Germinal center (tissue), 1 donor: ENCODE measurements at places on chromosomes 7 and 10.

- no peak for DNase-seq
Measured at GRCh38 chr7:100122568-100122967, 3.1 kb downstream of the CNPY4 start.

DNA sequence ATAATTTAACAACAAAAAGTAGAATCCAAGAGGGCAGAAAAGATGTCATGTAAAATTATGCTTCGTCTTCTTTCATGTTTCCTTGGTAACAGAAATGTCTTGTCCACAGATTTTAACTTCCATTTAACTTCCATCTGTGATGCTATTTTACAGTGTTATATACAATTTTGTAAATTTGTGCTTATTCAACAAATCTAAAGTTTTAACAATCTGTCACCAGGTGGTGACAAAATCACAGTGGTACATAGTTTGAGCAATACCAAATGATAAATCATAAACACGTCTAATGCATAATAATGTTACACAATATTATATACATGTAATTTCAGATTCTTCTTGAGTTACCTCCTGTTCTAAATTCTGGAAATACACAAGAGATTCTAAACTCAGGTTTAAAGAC, 784.4 kb upstream of the CELF2 start:
- no peak for DNase-seq

DNA sequence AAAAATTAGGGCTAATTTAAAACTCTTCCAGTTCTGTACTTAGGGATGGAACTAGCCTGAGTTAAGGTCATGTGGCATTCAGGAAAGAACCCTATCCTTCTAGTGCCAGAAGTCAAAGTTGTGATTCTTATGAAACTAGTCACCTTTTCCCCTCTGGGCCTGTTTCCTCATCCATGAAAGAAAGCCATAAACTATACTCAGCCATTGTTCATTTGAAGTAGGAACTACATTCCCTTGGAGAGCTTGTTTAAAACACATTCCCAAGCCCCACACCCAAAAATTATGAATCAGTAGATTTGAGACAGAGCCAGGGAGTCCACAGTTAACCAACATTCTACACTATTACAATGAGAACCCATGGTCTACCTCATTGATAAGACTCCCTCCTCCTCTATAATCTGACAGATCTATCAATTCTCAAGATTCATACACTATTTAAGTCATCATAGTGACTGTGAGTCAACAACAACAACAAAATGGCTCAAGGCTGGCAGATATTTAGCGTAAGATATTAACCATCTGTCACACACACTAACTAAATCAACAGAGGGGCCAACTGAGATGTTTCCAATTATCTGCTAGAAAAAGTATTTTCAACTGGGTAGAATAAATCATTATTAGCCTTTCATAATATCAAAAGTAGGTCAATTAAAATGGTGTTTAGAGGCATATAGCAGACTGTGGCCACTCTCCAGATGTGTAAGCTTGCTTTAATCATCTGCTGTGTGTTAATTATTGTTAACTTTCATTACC, 102.3 kb downstream of the SLC25A13 start:
- no peak for DNase-seq

- no peak for DNase-seq
Measured at GRCh38 chr7:81441750-81442149, 328.1 kb downstream of the HGF start.

- no peak for DNase-seq
Measured at GRCh38 chr10:25047591-25048301, 31.3 kb downstream of the THNSL1 start.

- no peak for DNase-seq
Measured at GRCh38 chr10:98694014-98694413, 247.3 kb upstream of the HPS1 start.

- no peak for DNase-seq
Measured at GRCh38 chr7:133723044-133723443, 404.1 kb upstream of the LRGUK start.

DNA sequence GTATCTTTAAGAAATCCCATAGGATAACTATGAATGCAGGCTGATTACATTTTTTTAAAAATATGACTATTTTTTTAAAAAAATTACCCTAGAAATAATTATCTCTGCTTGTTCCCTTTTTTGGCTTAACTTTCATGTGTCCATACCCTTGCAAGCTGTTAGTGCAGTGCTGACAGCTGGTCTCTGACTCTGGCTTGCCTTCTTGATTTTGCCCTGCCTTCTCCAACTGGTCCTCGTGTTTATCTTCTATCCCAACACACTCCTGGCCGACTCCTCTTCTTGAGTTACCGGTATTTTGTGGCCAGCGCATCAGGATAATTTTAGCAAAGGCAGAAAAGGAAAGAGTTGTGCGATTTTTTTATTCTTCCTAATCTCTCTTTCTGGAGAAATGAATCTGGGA, 111.7 kb upstream of the STARD3NL start:
- no peak for DNase-seq

DNA sequence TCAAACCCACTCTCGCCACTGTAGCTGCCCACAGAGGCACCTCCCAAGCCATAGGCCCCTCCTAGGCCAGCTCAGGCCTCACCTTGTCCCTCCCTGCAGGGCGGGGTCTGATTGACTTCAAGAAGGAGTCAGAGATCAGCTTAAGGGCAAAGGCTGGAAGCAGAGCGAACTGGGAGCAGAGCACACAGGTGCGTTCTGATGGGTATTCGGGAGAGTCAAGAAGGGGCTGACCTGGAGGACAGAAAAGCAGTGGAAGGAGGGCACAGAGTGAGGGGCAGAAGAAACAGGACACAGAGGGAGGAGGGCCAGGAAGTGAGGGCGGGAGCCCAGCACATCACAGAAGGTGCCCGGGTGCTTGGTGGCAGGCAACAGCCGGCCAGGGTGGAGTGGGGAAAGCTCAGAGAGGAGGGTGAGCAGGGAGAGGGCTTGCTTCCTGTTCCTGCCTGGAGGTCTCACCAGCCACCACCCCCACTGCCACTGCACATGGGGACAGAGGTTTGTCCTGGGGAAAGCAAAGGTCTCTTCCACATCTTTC, at the start of gene AOC1:
Gene AOC1 (plus strand): TSS at position 147 of the 535 bp plus-strand sequence. CDS start 3,954 bp downstream, outside the sequence.
- DNase-seq, result no peak

DNA sequence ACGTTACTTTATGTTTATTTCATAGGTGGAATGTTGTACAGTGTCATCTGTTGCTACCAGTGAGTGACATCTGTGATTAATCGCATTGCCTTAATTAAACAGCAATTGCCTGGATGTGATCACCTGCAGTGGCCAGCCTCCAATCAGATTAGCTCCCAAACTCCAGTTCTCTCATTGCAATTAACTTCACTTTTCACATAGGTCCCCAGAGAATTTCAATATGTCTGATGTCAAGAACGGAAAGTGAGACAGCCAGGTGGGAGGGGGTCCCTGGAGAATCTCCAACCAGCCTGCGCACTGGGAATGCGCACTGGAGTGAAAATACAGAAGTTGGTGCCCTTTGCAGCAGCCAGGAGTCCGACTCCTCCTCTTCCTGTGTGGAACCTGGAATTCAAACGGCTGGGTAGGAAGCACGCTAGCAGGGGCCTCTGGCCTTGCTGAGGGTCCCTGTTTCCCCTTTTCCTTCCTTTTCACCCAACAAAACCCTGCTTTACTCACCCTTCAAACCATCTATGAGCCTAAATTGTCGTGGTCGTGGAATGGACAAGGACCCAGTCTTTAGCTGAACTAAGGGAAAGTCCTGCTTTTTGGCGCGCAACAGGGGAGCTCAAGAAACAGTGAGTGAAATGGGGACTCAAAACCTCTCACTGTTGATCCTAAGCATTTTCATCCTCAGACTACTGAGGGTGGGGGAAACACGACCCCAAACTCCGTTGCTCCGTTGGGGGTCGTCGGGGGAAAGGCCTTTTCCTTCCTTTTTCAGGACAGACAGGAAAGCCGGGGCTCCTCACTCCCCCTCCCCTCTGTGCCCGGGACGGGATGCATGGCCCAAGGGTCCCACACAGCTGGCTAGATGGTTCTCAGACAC, 1355.5 kb upstream of the LRRTM3 start:
- DNase-seq, result no peak

DNA sequence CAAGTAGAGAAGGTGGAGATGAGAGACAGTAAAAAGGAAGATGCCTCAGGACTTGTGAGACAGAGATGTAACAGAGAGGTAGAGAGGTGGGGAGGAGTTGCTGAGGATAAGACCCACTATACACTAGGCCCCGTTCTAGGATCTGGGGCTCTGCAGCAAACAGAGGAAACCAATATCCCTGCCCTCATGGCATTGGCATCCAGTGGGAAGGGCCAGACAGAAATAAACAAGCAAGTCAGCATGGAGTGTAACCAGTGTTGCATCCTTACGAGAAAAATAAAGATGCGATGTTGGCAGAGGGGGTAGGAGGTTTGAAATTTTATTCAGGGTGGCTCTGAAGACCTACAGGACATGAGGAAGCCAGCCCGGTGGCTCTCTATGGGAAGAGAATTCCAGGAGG, 22.0 kb upstream of the EEPD1 start:
- DNase-seq, result no peak

DNA sequence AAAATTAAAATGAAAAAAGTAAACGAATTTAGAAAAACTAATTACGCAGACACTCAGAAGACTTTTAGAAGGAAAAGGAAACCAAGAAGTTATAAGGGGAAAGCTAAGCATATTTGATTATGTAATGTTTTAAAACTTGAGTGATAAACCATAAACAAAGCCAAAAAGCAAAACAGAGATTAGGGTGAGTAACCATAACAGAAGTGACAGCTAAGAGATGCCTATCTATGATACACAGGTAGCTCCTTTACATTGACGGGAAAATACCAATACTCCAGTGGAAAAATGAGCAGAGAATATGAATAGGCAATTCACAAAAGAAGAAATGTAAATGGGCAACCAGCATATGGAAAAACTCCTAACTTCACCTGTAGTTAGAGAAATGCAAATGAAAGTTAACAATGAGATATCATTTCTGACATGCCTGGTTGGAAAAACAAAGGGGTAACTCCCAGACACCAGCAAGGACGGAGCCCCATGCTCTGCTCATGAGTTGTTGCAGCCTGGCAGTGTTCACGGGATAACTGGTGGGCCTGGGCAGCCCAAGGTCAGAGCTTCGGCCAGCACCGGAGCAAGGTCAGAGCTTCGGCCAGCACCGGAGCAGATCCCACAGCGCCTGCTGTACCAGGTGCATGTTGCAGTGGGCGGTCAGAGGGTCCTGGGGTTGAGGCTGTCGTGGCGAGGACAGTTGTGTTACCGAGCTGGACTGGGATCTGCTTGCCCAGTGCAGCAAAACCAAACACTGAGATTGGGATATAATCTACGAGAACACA, 58.9 kb downstream of the ALOX5 start:
- no peak for DNase-seq

- DNase-seq, result no peak
Measured at GRCh38 chr7:28442540-28443420, 30.5 kb downstream of the CREB5 start.

DNA sequence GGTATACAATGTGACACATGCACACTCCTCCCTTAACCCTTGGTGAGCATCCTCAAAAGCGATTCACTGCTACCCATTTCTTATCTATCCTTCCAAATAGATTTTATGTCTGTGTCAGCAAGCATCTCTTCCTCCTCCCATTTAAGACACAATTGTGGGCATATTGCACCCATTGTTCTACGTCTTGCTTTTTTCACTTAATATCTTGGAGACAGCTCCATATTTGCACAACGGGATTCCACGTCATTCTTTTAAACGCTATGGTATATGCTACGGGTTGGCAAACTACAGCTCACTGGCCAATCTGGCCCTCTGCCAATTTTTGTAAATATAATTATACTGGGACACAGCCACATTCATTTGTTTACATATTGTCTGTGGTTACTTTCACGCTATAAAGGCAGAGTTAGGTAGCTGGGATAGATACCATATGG, 88.6 kb downstream of the RNF216 start:
- DNase-seq, result no peak

DNA sequence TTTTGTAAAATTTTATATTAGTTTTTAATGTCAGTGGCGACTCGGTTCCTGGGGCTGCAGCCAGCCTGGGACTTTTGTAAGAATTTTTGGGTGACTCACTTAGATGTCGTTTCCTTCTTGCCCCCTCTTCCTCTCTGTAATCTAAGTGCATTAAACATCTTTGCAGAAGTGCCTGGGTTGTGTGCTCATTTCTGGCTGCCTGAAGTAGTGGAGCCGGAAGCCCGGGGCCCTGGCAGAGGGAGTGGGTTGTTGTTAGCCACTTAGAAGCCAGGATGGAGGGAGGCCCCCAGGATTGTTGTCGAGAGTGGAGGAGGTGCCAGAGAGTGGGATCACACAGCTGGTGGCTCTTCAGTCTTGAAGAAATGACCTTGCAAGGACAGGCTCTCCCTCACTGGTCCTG, 11.0 kb upstream of the TRIM8 start:
- DNase-seq, result no peak

- no peak for DNase-seq
Measured at GRCh38 chr10:1577373-1577770, 160.0 kb downstream of the ADARB2 start.

- DNase-seq, result no peak
Measured at GRCh38 chr7:50332241-50333165, 28.0 kb downstream of the IKZF1 start.

DNA sequence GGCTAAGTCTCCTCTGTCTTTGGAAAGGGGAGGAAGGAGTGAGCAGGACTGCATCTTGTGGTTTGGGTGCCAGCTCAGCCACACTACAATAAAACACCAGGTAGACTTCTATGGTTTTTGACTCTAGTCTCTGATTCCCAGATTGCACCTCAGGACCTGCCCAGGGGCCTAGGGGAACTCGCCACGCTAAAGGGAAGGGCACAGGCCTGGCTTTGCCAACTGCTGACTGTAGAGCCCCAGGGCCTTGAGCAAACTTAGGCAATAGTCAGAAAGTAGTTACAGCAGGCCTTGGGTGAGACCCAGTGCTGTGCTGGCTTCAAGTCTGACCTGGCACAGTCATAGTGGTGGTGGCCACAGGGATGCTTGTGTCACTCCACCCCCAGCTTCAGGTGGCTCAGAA, 24.2 kb upstream of the PRR15 start:
- no peak for DNase-seq

DNA sequence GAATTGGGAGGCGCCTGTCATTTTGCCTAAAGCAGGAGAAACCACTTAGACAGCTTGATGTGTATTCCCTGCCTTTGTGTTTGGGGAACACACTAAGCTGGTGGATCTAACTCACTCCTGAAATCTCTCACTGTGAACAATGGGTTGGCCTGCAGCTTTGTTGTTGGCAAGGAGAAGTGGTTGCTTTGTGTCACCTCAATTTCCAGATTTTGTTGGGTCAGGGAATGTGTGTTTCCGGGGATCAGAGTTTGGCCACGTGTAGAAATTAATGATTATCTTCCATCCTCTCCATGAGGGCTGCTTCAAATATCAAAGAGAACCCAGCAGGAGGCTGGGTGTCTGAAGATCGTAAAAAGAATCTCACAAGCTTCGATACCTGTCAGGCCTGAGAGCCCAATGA, 27.8 kb downstream of the A1CF start:
- no peak for DNase-seq

DNA sequence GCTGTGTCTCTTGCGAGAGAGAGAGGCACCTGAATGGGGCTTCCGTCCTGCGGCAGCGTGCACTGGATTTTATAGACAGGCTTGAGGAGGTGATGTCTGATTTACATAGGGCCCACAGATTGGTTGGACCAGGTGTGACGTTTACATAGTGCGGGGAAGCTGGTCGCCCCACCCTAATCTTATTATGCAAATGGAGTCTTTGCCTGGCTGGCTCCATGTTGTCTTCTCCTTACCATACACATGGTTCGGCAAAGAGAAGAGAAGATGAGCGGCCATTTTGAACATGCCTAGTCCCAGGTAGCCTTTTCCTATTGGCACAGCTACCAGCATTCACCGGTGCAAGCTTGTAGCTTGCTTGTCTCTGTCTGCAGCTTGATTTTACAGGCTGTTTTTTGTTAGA, 238.5 kb upstream of the GALNT17 start:
- no peak for DNase-seq
